ENCODE measurements at places on chromosomes 11 and 22.
A peak's percentile ranks its signal among the peaks of the same experiment; 100 is the strongest.

- DNase-seq: no peak
Observed at GRCh38 chr11:13009921-13010748, 1.0 kb downstream of the RASSF10 start.

DNA sequence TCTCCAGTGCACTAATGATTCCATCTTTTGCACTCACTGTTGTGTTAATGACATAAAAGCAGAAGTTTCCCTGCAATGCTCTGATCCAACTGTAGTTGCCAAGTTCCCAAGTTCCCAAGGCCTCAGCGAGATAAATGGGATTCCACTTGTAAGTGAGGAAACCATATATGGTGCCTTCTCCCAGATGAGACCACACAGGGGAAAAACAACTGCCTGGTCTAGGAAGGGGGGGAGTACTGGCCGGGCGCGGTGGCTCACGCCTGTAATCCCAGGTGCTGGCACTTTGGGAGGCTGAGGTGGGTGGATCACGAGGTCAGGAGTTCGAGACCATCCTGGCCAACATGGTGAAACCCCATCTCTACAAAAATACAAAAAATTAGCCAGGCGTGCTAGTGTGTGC, 23.3 kb upstream of the RELA start:
- DNase-seq: no peak

GRCh38 chr22:30763815-30764673, 69.4 kb downstream of the OSBP2 start:
- peak; percentile 80 for DNase-seq

DNA sequence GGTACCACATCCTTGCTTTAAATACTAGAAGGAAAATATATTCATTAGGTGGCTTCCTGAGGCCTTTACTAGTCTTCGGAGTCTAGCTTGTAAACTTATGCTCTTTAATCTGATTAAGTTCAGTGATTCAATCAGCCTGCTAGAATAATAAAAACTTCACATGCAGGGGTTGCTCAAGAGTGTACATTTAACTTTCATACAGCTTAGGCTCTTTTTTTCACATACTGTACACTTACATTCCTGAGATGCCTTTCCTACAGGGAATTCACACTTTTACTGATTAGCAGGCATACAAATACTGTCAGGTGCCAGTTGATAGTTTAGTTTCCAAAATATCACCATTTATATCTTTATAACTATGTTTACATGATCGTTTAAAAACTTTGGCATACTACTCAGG, 3.2 kb upstream of the ANO5 start:
- DNase-seq: no peak

DNA sequence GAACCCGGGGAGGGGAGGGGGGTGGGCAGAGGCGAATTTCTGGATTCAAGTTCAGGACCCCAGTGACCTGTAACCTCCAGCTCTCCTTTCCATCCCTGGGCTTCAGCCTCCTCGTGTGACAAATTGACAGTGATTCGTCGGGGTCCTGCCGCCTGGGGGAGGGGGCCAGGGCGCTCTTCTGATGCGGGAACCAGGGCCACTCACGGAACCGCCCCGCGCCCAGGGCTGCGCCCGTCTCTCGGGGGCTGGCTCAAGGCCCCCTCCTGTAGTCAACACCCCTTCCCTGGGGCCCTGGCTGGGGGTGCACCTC, 92.8 kb upstream of the ANO1 start:
- no peak for DNase-seq

GRCh38 chr11:125465255-125465654, 30.8 kb downstream of the FEZ1 start:
- DNase-seq: no peak

DNA sequence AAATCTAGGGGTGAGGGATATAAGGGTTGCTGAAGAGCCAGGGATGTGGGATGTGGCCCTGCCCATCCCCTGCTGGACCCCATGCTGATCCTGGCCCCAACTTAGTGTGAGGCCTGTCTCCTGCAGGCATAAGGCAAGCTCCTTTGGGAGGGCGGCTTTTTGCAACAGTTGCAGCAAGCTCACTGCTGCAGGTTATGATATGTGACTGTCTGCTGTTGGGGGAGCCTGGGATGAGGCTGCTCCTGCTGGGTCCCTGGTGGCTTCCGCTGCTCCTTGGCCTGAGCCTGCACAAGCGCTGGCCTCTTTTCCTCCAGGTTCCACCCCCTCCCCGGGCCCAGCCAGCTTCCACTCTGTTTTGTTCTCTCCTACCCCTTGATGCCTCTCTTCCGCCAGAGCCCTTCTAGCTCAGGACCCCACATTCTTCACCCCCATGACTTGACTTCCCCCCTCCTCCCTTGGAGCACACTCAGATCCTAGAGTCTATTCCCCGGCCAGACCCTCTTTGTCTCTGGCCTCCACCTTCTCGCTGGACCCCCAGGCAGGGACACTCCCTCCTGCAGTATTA, 35.0 kb upstream of the SYT13 start:
- DNase-seq: no peak

GRCh38 chr11:130874396-130874795, 41.9 kb downstream of the SNX19 start:
- DNase-seq: peak; percentile 25

DNA sequence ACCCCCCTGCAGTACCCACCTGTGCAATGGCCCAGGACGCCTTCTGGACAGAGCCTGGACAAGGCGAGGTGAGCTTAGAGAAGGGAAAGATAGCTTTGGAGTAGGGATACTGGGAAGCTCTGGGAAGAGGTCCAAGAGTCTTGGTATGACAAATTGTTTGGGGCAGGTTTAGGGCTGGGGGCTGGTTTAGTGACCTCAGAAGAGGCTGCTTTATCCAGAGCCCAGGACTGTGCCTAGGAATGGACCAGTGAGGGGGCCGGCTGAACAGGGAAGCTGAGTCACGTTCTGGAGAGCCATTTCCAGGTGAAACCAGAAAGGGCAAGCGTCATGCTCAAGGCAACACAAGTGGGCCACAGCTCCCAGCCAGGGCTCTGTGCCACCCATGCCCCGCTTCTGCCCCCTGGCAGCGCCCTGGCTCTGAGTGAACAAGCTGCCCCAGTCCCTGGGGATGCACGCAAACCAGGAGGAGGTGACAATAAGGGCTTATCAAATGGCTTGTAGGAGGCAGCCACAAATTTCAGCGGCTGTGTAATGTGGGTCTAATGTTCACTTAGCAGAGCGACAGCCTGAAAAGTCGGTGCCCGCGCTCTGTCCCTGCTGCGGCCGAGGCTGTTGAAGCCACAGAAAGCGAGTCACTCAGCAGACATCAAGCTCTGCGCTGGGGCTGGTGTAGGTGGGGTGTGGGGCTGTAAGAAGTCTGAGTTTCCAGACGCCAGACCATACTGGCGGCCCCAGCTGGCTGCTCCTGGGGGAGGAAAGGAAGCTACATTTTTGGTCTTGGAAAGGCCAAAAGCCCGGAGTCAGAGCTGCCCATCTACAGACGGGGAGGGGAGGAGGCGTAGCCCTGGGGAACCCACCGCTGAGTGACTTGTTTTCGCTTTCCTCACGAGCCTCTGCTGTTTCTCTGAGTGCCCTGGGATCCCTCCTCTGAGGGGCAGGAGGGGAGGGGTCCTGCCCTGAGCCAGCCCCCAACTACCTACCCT, 18.3 kb upstream of the SYT7 start:
- peak; percentile 46 for DNase-seq

DNA sequence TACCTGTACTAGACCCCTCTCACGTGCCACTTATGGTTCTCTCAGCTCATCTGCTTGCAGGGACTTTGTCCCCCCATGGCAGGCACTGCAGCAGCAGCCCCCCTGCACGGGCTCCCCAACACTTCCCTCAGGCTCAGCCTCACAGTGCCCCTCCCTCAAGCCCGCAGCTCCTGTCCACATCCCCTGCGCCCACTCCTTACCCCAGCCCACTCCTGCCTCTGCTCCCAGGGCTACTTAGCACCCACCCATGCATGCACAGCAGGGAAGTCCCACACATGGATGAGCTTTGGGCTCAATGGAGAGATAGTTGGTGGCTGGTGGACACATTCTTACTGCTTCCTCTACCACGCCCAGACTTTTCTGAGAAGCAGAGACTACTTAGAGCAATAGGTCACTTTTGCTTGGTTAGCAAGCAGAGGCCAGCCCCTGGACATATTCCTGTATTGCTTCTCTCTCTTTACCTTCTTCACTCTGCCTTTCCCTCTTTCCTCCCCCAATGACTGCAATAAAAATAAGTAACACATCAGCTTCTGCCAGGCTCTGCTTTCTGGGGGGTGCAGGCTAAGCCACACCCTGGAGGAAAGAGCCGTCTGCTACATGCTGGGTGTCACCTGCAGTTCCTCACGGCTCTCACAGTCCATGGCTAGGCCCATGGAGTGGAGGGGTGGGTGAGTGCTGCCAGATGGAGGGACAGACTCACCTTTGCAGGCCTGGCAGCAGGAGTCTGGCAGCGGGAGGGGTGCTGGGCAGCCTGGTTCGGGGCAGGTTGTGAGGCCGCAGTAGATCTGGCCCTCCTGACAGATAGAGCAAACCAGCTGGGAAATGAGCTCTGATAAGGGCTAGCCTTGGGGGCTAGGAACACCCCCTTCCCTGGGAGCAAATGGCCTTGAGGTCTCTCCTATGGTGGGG, 23.4 kb downstream of the CHRDL2 start:
- DNase-seq: no peak

Measured in AG10803 (cell line).